ENCODE measurements at places on chromosomes 4 and X.

GRCh38 chrX:13778916-13779315, 38.0 kb downstream of the GPM6B start:
- DNase-seq: no peak

GRCh38 chrX:68433981-68434299, 645 bp upstream of the OPHN1 start:
- DNase-seq: no peak

- DNase-seq: no peak
Observed at GRCh38 chrX:18290200-18290599, 64.3 kb downstream of the SCML2 start.

DNA sequence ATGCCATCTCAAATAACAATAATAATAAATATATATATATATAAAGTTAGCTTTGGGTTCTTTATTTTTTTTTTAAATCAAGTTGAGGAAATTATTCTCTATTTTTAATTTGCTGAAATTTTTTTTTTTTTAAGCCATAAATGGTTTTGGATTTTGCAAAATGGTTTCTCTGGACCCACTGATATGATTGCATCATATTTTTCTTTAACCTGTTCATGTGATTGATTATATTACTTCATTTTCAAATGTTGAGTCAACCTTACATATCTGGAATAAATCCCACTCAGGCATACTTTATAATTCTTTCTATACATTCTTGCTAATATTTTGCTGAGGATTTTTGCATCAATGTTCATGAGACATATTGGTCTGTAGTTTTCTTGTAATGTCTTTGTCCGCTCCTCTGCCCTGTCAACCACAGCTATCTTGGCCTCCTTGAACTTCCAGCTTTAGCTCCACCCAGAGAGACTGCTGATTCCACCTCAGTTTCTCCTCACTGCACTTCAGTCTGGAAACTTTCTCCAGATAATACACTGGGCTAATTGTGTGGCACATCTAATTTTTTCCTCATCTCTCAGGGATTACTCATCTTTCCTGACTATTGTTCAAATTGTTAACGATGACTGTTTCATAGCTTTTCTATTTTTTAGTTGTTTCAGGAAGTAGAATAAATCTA, 160.9 kb upstream of the GIMD1 start:
- DNase-seq: no peak

DNA sequence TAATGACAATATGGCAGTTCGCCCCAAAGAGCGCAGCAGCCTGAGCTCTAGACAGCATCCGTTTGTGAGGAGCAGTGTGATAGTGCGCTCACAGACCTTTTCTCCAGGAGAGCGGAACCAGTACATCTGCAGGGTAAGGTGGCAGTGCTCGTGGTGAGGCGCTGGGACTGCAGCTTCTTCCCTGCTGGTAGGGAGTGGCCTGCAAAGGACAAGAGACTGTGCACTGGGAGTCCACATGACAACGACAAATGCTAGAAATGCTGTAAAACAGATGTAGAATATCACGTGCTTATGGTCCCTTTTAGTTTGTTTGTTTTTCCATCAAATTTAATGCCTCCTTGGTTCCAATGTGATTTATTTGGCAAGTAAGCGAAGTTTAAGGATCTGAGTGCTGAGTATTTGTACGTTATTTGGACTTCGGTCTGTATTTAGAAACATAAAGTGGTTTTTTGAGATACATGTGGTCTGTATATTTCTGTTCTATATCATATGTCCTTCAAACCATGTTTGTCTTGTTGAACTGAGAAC, 35.8 kb downstream of the CLDN22 start:
- DNase-seq: no peak

- DNase-seq: no peak
Observed at GRCh38 chrX:125170459-125170858, 149.2 kb upstream of the TEX13C start.

- DNase-seq: no peak
Observed at GRCh38 chrX:134603806-134604700, 54.2 kb downstream of the PLAC1 start.

DNA sequence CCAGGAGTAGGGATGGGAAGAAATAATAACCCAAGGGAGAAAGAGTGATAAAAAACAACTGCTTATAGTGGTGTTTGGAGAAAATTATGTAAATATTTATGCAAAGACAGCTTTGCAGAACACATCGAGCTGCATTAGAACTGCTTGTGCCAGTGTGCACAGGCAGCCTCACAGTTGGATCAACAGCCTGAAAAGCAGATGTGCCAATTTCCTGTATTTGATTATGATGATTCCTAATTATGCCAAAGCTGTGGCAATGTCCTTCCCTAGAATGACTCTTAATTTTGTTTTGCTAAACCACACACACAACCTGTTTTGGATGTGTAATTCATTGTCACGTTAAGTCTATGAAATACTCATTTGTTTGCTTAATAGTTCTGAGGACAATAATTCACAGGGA, 30.6 kb upstream of the ANTXR2 start:
- no peak for DNase-seq

DNA sequence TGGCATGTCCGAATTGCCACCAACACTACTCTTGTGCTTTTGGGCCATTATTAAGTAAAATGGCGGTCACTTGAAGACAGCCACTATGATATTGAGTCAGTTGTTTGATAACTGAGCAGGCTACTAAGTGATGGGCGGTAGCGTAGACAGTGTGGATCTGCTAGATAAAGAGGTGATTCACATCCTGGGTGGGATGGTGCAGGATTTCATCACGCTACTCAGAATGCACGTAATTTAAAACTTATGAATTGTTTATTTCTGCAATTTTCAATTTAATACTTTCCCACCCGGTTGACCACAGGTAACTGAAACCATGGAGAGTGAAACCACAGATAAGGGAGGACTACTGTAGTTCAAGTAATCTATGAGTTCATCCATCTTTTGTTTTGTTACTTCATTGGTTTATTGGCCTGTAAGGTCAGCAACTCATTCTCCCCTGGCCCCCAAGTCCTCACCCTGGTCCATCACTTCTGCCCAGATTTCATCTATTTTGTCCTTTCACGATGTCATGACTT, 2.9 kb downstream of the ARAF start:
- no peak for DNase-seq

DNA sequence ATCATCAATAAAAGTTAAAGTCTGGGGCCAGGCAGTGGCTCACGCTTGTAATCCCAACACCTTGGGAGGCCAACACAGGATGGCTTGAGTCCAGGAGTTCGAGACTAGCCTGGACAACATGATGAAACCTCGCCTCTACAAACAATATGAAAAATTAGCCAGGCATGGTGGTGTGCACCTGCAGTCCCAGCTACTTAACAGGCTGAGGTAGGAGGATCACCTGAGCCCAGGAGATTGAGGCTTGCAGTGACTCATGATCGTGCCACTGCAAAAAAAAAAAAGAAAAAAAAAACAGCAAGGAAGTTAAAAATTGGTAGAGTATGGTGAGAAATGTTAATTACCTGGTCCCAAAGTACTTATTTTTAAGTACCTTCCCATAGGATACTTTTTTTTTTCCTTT, 27.5 kb downstream of the FBXW7 start:
- no peak for DNase-seq

DNA sequence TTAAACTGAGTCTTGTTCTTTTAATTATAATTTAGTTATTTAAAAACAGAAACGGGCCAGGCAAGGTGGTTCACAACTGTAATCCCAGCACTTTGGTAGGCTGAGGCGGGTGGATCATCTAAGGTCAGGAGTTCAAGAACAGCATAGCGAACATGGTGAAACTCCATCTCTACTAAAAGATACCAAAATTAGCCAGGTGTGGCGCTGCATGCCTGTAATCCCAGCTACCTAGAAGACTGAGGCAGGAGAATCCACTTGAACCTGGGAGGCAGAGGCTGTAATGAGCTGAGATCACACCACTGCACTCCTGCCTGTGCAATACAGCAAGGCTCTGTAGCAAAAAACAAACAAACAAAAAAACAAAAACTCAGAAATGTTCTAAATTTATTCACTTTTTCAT, 852.9 kb downstream of the TECRL start:
- DNase-seq: no peak

- DNase-seq: no peak
Observed at GRCh38 chr4:141580523-141580922, 55.9 kb upstream of the IL15 start.

GRCh38 chr4:102429553-102429952, 71.6 kb upstream of the NFKB1 start:
- no peak for DNase-seq

GRCh38 chr4:110275871-110276270, 77.5 kb upstream of the ELOVL6 start:
- DNase-seq: no peak

DNA sequence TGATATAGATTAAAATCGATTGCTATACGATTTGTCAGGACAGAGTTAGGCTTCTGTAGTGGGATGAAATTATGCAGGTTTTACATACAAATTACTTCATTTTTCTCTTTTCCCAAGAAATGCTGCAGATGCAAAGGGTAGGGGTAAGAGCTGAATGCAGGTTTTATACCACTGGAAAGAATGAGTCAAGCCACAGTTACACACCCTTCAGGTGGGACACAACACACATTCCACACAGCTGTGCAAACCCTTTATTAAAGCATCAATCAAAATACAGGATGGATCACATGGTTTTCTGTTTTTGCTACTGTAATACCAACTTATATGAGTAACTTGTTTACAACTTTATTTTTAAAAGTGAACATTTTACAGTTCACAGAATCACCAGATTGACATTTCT, 39.8 kb downstream of the MFAP3L start:
- no peak for DNase-seq

DNA sequence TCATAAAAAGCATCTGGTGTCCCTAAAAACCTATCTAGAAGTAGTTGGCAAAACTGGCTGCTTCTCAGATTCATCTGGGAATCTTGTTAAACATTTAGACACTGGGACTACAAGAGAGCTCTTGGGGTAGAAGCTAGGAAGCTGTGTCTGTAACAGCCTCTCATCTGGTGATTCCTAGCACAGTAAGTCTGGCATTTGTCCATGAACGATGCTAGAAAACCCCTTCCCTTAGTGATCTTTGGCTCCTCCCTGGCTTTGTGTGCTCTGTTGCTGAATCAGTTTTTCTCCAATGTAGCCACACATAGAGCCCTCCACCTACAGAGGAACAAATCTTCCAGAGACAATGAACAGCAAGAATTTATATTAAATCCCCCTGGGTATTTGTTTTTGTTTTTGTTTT, 951.7 kb upstream of the LCORL start:
- no peak for DNase-seq

GRCh38 chrX:117522725-117523700, 593.6 kb downstream of the KLHL13 start:
- DNase-seq: no peak

DNA sequence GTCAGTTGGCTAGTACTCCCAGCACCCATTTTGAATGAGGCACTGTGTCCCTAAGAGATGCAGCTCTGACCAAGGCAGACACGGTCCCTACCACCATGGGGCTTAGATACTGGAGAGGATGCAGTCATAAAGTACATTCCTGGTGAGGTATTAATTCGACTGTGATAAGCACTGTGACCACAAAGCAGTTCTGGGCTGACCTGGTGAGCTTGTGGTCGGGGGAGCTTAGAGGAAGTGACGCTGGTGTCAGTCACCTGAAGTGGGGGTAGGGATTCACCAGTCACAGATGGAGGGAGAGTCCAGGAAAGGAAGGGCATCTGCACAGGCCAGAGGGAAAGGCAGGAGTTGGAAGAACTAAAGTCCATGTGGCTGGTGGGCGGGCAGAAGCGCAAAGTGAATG, 15.8 kb upstream of the CLTRN start:
- no peak for DNase-seq

All from SK-N-MC (cell line).